Forelimb muscle (tissue), 1 donor: ENCODE measurements at places on chromosomes 3 and 15. TPM values are rescaled to one million over a fixed set of nuclear protein-coding genes. Genes with fewer than 3 reads are reported as not detected.

The PCOLCE2 gene
- 1.2 TPM for polyA plus RNA-seq

The ALDH1L1 gene
- polyA plus RNA-seq, result 0.22 TPM

The CKMT1A gene
- polyA plus RNA-seq, result not detected

The LCMT2 gene
- polyA plus RNA-seq, result 5.0 TPM

The SLC22A13 gene
- polyA plus RNA-seq, result 0.24 TPM

The P3H2 gene
- polyA plus RNA-seq, result 39.4 TPM

DNA sequence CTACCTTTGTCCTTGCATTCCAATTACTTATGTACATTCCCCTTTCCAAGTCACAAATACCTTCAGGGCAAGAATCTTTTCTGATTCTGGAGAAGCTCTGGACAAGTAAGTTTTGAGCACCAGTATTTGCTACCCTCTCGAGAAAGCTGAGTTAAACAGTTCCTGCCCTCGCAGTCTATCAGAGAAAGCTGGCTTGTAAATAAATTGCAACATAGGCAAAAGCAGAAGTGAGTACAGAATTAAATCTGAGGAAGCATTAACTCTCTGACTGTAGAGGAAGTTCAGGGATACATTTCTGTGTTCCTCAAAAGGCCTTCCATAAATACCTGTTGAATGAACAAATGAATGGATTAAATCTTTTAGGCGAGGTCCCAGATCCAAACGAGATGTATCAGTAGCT, 1.2 kb downstream of the OSBPL11 start:
- no peak for DNase-seq

GRCh38 chr3:116423945-116424344, 21.3 kb downstream of the LSAMP start:
- no peak for DNase-seq

DNA sequence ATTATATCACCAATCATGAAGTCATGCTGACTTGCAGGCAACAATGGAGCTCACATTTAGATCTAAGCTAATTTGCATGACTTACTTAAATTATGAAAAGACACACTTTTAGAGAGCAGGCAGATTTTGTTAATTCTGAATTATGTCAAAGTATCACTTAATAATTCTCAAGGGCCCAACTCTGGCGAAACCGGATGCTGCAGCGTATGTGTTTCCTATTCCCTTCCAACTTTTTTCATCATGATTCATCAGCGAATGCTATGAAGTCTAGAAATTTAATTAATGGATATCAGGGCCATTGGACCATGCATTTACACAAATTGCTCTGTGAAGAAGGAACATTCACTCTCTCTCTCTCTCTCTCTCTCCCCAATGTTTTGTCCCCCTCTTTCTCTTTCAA, 63.5 kb upstream of the GOLGA8A start:
- DNase-seq, result no peak

GRCh38 chr3:135143474-135143873, 348.4 kb downstream of the EPHB1 start:
- no peak for DNase-seq

GRCh38 chr3:168824107-168824506, 728.4 kb upstream of the GOLIM4 start:
- no peak for DNase-seq

DNA sequence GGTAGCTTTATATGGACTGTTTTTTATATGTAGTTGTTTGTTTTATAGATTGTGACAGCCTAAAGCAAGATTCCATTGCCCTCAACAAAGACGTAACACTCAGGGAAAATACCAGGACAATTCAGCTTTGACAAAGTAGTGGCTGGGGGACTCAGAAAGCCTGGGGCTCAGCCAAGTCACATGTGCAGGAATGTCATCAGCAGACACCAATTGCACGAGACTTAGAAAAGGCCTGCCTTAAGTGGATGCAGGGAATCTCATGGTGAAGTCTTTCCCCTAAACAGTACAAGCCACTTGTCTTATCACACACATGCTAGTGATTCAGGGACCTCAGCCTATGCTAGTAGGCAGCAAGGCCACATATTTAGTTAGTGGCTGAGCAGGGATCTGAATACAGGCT, 381.8 kb upstream of the THBS1 start:
- DNase-seq, result no peak

DNA sequence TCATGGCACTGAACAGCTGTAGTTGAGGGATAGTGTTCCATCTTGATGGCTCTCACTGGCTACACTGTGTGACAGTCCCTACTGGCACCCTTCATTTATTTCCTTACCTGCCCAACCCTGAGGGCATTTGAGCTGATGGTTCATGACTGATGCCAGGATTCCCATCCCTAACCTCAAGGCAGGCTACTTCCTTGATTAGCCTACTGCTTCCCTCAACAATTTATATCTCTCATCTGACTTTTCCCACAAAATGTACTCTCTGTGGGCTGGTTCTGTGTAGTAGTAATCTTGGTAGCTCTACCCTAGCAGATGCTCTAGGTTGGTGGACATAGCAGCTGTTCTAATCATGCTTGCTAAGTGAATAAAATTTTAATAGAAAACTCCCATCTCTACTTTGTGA, 106.0 kb downstream of the THRB start:
- no peak for DNase-seq

- no peak for DNase-seq
Measured at GRCh38 chr15:49168016-49168415, 2.0 kb upstream of the GALK2 start.

DNA sequence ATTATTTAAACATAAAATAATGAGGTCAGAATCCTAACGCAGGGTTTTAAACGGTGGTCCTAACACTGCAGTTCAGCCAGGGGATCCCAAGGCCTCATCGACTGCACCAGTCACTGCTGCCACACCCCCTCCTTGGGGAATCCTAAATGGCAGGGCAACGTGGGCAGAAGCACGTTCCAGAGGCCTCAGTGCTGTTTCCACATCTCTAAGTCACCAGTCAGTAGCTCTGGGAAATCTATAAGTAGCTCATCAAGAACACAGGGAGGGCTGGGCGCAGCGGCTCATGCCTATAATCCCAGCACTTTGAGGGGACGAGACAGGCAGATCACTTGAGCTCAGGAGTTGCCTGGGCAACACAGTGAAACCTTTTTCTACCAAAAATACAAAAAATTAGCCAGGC, 47.5 kb downstream of the PRTG start:
- no peak for DNase-seq

GRCh38 chr15:89383365-89384175, 48.9 kb upstream of the POLG start:
- peak; percentile 31 for DNase-seq

DNA sequence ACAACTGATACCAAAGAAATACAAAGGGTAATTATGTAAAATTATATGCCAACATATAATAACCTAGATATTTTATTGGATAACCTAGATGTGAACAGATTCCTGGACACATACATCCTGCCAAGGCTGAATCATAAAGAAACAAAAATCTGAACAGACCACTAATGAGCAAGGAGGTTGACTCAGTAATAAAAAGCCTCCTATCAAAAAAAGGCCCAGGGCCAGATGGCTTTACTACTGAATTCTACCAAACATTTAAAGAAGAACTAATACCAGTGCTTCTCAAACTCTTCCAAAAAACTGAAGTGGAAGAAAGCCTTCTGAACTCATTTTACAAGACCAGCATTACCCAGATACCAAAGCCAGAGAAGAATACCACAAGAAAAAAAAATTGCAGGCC, 32.4 kb downstream of the THBS1 start:
- DNase-seq, result no peak

DNA sequence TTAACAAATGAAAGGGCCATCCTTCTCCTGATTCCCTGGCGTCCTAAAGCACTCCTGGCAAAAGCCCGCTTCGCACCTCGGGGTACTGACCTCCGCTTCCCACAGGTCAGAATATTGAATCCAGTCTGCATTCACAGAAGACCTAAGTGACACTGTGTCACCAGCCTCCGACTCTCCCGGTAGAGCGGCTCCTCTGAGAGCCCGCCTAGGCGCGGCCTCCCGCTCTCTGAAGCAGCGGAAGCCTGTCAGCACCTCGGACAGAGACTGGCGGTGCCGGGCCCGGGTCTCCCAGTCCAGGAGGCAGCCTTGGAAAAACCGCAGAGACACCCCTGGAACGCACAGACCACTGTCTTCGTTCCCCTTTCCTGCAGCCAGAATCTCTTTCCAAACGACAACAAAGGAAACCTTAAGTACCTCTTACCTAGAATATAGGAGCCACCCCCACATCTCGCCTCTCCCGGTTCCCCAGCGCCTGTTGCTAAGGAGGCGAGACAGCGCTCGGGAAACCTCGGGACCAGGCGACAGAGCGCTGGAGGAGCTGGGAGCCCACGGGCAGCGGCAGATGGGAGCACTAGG, 1.2 kb downstream of the GABRB3 start:
- DNase-seq, result peak; percentile 14

DNA sequence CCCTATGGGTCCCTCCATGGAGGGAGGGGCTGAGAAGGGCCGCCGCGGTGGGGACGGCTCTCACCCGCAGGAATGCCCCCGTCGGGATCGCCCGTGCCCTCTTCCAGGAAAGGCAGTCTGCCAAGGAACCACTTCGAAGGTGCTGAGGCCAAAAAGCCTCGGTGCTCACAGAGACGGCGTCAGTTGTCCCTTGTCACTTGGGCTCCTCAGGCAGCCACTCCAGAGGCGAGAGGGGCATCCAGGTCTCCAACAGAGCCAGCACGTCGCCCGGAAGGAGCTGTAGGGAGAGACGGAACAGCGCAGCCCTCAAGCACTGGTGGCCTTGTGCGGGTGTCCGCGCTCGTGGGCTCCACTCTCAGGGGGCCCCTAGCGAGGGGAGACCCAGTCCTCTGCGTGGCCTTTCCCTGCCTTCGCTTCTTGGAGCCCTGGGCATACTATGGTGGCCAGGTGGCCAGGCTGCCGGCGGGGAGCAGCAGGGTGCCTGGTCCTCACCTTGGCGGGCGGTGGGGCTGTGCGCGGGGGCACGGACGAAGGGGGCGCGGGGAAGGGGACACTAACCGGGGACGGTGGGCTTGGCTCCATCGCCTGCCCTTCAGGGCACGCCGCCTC, 994 bp downstream of the MESP1 start:
- no peak for DNase-seq

GRCh38 chr15:29680465-29681165, 141.7 kb downstream of the TJP1 start:
- no peak for DNase-seq

GRCh38 chr3:50587806-50588758, 18.8 kb downstream of the HEMK1 start:
- DNase-seq, result no peak

DNA sequence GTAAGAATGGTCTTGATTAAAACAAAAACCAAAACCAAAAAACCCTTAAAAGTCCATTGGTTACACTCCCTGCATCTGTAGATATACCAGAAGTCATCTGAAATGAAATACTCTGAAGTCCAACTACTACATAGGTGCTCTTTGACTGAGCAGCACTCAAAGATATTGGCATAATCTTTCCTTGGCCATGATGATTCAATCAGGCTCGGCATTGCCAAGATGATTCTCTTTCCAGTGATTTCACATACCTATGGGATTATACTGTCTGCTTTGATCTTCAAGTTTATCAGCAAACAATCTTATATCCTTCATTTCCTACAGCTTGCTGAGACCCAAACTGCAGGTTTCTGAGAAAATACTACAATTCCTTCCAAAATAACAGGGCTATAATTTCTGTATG, 35.9 kb upstream of the DIPK2A start:
- DNase-seq, result no peak

DNA sequence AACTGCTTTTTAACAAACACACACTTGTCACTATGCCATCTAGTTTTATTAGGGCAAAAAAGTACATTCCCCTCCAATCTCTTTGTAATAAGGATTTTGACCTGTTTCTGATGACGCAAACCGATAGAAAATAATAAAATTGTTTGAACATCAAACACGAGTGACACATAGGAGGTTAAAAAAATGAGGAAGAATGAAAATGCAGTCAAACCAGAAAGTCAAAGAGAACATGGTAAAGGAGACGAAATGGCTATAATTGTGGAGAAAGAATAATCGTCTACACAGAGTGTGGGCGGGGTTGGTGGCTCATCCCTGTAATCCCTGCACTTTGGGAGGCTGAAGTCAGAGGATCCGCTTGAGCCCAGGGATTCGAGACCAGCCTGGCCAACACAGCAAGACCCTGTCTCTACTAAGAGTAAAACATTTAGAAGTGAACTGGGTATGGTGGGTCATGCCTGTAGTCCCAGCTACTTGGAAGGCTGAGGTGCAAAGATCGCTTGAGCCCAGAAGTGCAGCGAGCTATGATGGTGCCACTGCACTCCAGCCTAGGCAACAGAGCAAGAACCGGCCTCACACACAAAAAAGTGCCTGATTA, 83.2 kb downstream of the MEIS2 start:
- no peak for DNase-seq

DNA sequence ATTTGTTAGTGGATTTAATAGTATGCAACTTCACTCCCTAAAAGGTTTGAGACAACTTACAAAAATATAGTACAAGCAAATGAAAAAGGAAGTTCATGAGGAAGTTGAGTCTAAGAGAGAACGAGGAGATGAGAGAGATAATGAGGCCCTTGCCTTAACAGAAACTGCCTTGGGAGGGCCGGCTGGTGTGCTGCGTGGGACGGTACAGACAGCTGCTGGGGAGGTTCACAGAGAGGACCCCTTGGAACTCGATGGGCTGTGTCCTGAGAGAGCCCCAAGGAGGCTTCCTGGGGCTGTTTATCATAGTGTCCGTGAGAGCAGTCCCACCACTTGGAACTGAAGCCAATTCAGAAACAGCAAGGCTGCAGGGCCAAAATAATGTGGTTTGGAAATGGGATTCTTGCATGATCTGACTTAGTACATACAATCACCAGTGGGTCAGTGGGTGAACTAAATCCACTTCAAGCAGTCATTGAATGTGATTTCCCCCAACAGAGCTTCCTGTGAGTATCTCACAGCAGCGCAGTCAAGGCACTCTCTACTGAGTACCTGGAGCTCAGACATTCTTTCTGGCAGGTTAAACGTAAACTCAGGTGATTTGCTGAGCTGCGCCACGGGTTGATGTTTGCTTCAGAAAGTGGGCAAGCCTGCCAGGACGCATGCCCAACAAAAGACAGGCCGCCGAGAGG, 90.8 kb downstream of the CRTC3 start:
- DNase-seq, result no peak

DNA sequence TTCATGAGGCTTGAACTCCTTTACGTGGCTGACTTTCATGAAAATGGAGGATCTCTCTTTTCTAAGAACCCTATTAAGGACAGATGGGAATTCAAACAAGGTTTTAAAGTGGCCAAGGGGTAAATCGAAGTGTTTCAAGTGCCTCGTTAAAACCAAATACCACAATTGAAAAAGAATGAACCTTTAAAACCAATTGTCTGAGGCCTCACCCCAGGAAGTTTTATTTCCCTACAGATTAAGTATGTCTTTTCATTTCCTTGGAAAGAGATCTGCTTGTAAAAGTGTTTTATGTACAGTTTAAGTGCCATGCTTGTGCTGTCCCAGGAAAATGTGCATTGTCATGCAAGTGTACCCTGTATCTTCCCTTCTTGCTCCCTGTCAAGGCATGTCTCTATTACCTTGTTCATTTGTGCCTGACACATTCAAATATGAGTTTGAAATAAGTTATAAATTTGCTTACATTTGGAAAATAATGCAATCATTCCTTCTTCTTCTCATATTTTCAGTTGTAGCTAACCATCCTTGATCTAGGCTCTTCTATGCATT, 138.7 kb downstream of the ZPLD1 start:
- no peak for DNase-seq
